ENCODE measurements at places on chromosomes 13 and 19. TPM values are rescaled to one million over a fixed set of nuclear protein-coding genes. Genes with fewer than 3 reads are reported as not detected.

DNA sequence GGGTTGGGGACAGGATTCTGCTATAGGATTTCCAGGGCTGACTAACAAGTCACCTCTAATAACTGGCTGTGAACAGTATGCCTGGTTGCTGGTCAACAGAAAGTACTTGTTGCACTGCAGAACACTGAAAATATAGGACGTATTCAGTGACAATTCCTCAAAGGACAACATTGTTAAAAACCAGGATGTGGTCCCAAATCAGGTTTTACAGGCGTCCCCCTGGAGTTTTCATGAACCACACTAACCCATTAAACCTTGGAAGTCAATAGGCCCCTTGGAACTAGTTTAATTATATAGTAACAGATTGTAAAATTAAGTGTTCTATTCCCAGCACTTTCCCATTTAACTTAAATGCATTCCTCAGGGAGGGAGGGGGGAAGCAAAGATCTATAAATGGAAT is 495.4 kb downstream of the TBC1D4 start:
- no peak overlapping the region for H3K27ac ChIP-seq
- no peaks in the 10 kb centered on the region for H3K4me1 ChIP-seq
- H3K36me3 ChIP-seq = no peaks in the 10 kb centered on the region
- H3K27me3 ChIP-seq = no peaks in the 10 kb centered on the region
- H3K4me3 ChIP-seq = no peak overlapping the region

DNA sequence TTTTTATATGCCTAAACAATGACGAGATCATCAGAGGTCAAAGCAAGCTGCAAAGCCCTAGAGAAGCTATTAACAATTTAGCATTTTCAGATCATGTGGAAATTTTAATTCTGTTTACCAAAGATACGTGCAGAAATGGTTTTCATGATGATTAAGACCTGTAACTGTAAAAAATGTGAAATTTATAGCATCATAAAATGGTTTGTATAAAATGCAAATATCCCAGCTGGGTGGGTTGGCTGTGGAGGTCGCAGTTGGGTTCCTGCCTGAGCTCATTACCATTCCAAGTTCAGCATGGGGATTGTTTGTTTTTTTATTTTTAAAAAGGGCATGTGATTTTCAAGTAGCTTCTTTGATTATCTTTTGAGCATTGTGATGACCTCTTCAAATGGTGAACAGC is 47.9 kb upstream of the SIAH3 start:
- no peak overlapping the region for H3K4me3 ChIP-seq
- no peak overlapping the region for H3K27ac ChIP-seq
- H3K36me3 ChIP-seq = no peaks in the 10 kb centered on the region
- H3K27me3 ChIP-seq = no peaks in the 10 kb centered on the region

TINCR gene
- 13.9 TPM for total RNA-seq

- no peaks in the 10 kb centered on the region for H3K4me1 ChIP-seq
- DNase-seq = no peak
- H3K27me3 ChIP-seq = no peaks in the 10 kb centered on the region
- H3K27ac ChIP-seq = no peak overlapping the region
Measured at GRCh38 chr19:28914173-28914572, 298.8 kb downstream of the UQCRFS1 start.

KASH5 gene
- not detected for total RNA-seq

KLK12 gene
- total RNA-seq = not detected

GRCh38 chr13:24071423-24072075 is 89.0 kb upstream of the SPATA13 start:
- no peak overlapping the region for H3K4me3 ChIP-seq
- DNase-seq = no peak
- H3K4me1 ChIP-seq = no peaks in the 10 kb centered on the region
- no peaks in the 10 kb centered on the region for H3K36me3 ChIP-seq
- H3K27ac ChIP-seq = no peak overlapping the region
